ENCODE measurements at places on chromosomes 7 and 10.

DNA sequence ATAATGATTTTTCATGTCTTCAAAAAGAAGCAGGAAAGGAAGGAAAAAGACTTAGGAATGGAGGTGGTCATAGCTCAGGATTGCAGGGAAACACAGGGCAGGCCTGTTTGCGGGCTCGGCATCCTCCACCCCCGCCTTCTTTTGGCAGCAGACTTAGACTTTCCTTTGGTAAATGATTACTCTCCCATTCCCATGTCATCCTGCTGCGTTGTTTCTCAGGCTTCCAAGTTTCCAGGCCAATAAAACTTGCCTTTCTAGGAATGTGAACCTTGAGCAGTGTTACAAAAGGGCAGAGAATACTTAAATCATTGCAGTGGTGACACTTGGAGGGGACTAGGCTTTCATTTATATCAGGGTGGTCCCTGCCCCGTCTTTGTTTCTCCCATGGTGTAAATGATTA lies 34.0 kb upstream of the DGKB start:
- peak; percentile 82 for DNase-seq

DNA sequence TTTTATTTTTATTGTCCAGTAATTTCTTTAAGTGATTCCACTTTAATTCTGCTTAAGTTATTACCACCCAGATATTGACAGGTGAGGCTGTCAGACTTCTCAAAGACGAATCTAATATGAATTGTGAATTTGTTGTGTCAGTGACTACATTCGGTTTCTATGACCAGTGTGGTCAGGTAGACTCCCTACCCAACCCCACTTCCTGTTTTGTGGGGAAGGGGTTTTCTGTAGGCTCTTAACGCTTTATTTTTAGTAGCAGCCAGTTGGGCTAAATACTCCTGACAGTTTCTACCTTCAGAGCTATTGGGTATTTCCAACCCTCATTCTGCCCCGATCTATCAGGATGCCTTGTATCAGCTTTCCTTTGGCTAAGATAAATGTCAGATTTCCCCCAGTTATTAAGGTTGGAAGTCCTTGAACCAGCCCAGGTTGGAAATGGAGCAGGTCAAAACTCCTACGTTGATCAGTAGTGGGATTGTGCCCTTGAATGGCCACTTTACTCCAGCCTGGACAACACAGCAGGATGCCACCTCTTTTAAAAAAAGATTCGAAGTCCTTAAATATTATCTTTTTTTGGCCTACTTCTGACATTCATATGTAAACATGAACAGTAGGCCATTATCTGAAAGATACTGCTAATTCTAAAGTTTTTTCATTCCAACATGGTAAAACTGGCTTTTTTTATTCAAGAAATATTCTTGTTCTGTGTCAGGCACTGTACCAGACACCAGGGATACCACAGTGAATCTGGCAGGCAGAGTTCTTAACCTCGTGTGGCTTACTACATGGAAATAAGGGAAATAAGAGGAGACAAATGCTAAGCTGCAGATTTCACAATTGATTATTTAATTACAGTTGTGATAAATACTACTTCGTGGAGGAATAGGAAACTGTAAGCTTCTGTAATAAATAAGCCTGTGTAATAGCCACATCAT lies 133.3 kb upstream of the SAMD8 start:
- no peak for DNase-seq

GRCh38 chr7:80277434-80278427 lies 143.1 kb downstream of the GNAI1 start:
- peak; percentile 54 for DNase-seq

- no peak for DNase-seq
These were observed 28.3 kb downstream of the FZD1 start for GRCh38 chr7:91292506-91292905.

DNA sequence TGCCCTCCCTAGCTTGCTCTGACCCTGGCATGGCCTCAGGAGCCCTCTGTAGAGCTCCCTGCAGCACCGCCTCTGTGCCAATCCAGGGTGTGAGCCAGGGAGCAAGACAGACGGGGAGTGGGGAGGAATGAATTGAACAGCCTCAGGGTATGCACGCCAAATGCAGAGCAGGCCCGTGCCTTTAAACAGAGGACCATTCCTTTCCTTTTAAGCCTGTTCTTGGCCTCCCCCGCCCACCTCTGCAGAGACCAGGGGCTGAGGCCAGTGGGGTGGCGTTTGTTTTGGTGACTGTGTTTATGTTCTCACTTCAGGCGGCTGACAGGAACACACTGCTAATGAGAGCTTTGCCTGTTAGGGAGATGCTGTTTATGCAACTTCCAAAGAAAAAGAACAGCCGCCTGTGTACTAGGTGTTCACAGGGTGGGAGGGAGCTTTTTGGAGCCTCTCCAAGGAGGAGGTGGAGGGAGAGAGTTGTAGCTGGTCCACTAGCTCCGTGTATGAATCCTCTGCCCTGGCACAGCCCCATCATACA lies 528.1 kb upstream of the DPP6 start:
- DNase-seq = peak; percentile 46

DNA sequence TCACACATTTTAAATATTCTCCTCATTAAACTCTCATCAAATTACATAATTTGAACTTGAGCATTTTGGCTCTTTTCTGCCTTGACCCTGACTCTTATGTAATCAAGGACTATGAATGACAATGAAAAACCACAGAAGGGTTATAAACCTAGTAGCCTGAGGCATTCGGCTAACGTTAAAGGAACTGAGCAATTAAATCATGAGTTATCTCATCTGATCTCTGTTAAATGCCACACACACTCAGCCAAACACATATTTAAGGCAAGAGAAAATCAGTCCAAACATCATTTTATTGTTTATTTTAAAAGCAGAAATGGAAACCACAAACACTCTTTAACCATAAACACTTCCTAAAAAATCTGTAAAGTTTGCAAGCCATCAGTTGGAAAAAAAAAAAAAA lies 204.3 kb downstream of the DGKI start:
- no peak for DNase-seq

DNA sequence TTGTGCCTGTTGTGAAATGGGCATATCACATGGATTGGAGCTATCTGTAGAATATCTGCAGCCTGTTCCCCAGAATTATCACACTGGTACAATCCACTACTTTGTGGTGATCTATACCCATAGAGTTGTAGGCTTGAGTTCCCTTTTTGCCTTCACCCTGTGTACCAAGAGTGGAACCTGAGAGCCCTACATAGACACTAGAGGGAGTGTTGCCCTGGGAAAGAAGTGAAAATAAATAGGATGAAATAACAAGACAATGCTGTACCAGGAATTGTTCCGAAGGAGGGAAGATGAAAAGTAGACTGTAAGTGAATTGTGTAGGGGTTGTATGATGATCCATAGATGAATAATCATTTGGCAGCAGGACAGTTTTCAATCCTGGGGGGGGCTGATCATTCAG lies 9.0 kb downstream of the SORCS3 start:
- no peak for DNase-seq

DNA sequence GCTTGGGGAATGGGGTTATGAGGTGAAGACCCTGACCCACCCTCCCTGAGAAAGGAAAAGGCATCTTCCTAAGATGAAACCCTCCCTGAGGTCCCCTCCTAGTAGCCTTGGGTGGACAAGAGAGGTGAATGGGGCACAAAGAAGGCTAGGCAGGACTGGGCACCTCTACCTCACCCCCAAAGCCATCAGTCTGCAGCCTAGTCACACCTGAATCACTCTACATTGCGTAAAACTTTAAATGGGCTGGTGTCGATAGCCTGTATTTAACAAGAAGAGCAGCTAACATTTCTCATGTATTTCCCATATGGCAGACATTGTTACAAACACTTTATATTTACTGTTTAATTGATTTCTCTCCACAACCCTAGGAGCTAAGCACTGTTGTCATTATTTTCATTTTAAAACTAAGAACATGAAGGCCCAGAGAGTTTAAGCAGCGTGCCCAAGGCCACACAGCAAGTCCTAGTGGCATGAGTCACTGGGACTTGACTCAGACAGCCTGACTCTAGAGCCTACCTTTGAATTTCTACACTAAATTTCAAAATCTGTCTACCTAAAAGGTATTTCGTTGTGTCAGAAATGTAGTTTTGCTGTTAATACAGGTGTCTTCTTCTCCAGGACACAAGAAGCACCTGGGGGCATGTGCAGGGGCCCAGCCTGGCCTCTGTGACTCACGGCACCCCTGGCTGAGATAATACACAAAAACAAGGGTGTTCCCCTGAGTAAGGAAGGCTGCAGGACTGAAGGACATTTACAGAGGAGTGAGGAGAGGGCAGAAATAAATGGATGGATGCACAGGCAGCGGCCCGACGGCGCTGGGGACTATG lies 3.4 kb downstream of the AOC1 start:
- no peak for DNase-seq

GRCh38 chr10:114026189-114027040 lies 17.3 kb upstream of the ADRB1 start:
- DNase-seq = no peak

GRCh38 chr10:3866332-3866731 lies 81.3 kb upstream of the KLF6 start:
- no peak for DNase-seq

DNA sequence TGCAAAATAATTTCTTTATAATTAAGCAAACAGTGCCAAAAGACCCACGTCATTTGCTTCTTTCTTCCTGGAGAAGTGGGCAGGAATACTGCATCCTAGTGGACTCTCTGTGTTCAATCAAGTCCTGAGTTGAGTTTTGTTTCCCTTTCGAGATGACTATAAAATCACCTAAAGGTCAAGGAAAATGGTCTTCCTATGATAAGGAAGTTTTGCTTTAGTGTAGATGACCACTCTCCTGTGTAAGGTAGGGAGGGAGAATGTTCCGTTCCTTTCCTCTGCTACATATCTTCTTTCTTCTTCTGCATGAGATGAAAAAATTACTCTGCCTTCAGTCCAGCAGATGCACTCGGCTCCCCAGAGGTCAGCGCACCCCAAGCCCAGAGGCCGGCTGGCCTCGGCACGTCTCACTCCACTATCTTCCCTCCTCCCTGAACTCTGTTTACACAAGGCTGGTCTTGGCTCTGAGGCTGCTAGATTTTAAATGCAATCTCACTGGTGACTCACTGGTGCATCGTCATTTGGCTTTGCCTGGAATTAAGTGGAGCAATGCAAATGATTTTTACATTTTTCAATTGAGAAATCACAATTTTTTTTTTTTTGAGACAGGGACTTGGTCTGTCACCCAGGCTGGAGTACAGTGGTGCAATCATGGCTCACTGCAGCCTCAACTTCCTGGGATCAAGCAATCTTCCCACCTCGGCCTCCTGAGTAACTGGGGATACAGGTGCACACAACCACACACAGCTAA lies 18.6 kb upstream of the VDAC2 start:
- no peak for DNase-seq

GRCh38 chr10:3763852-3764625 lies 21.0 kb downstream of the KLF6 start:
- no peak for DNase-seq

Measured in renal cortex interstitium (tissue), 15 donors.